ENCODE measurements at places on chromosomes 5 and 9.

DNA sequence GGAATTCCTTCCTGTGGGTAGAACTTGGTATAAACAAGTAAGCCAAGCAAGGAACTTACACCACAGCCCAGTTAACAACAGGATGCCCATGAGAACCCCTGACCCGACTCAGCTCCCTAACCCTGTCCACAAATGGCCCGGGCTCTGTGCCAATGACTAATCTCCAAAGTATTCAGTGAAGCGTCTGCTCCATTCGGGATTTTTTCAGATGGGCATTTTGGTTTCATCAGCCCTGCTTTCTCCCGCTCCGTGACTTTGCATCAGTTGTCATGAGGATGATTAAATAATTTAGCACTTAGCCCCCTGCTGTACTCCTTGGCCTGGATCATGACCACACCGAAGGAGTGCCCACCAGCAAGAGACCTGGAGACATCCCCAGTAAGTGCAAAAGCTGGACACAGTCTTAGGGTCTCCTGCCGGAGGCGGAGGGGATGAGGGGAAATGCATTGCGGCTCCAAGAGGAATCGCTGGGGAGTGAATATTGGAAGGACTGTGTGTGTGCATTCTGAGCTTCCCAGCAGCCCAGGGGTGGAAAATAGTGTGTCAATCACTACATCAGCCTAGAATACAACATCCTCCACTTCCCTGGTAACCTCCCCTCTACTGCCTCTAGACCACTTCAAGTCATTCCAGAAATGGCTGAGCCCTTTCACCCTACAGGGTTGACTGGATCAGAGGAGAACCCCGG, 41.4 kb upstream of the DNAH5 start:
- DNase-seq: no peak

DNA sequence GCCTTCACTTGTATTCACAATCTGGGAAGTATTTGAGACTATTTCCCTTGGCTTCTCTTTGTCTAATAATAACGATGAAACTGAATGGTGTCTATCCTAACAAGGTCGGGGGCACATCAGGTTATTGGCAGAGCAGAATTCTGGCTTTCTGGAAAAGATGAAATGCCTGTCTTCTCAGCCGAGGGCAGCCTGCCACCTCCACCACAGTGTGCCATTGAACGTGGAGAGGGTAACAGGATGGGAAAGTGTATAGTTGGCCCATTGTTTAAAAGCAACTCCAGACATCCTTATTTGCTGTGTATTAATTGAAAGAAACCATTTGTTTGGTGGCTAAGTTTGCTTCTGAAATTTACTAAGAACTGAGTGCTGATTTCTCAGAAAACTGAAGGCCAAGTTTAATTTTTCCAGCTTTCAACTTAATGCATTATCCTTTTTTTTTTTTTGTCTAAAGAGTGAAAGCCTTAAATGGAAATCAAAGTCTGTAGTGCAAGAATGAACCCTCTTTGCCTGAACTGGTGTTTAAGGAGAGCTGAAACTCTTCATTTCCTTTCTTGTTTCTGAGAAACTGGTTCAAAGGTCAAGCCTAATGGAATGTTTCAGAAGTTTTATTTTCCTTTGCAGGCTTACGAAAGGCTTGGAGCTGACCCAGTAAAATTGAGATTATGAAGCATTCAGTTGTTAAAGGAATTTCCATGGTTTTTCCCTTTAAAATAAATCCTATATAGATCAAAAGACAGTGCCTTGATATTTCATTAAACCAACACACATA, 563.7 kb upstream of the DAP start:
- no peak for DNase-seq

GRCh38 chr5:179253730-179254129, 91.5 kb downstream of the ADAMTS2 start:
- no peak for DNase-seq

GRCh38 chr5:67140413-67140812, 56.2 kb downstream of the CD180 start:
- no peak for DNase-seq

DNA sequence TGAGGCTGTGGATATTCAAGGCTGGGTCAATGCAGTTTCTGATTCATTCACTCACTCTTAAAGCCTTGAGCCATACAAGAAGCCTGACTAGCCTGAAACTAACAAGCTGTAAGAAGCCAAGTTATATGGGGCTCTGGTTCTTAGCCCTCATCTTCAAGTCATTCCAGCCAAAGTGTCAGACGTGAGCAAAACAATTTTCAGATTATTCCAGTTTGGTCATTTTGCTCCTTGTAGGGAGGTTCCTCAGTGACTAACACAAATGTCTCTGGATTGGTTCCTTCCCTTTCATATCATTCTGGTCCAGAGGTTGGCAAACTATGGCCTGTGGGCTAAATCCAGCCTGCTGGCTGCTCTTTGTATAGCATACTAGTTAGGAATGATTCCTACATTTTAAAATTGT, 12.5 kb upstream of the SHOC1 start:
- DNase-seq: no peak

GRCh38 chr9:38380230-38380871, 12.2 kb upstream of the ALDH1B1 start:
- no peak for DNase-seq

DNA sequence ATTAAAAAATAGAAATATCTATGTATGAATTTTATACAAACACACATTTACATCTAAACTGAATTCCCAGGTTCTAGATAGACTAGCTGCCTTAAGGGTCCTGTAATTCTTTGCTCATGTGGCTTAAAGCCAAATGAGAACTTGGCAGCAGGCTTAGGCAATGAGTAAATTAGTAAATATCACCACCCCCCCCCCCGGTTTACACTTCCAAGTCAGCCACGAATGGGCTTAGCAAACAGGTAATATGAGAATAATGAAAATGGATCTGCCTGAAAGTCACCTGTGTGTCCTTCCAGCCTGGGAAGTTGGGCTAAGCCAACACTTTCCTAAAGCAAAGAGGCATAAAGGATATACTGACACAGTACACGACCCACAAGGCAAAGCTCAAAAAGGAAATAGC, 108.6 kb downstream of the KLHL3 start:
- DNase-seq: no peak

DNA sequence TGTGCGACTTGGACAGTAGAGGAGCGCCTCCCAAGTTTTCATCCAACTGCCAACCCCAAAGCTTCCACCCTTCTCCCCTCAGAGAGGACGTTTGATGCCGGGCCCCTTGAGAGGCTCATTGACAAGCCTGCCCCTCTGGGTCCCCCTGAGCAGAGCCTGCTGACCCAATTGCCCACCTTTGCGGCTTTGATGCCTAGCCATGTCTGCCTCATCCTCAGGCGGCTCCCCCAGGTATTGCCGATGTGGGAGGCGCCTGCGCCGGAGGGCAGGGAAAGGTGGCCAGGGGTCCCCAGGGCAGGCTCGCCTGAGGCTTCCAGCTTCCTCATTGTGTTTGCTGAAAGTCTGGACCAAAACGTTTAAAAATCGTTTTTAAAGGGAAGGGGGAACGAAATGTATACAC, 1.4 kb downstream of the ODF2 start:
- DNase-seq: no peak

- no peak for DNase-seq
Observed at GRCh38 chr9:88696501-88696900, 161.5 kb downstream of the NXNL2 start.

GRCh38 chr9:37324691-37325490, 97.6 kb upstream of the GRHPR start:
- DNase-seq: no peak

- DNase-seq: no peak
Observed at GRCh38 chr9:123299558-123300126, 31.3 kb upstream of the STRBP start.

- peak; percentile 7 for DNase-seq
Observed at GRCh38 chr9:30075451-30076199, 2308.8 kb upstream of the ACO1 start.

- no peak for DNase-seq
Observed at GRCh38 chr9:16987026-16987425, 116.6 kb upstream of the BNC2 start.

- DNase-seq: peak; percentile 23
Observed at GRCh38 chr9:35035851-35036701, 36.3 kb downstream of the VCP start.

DNA sequence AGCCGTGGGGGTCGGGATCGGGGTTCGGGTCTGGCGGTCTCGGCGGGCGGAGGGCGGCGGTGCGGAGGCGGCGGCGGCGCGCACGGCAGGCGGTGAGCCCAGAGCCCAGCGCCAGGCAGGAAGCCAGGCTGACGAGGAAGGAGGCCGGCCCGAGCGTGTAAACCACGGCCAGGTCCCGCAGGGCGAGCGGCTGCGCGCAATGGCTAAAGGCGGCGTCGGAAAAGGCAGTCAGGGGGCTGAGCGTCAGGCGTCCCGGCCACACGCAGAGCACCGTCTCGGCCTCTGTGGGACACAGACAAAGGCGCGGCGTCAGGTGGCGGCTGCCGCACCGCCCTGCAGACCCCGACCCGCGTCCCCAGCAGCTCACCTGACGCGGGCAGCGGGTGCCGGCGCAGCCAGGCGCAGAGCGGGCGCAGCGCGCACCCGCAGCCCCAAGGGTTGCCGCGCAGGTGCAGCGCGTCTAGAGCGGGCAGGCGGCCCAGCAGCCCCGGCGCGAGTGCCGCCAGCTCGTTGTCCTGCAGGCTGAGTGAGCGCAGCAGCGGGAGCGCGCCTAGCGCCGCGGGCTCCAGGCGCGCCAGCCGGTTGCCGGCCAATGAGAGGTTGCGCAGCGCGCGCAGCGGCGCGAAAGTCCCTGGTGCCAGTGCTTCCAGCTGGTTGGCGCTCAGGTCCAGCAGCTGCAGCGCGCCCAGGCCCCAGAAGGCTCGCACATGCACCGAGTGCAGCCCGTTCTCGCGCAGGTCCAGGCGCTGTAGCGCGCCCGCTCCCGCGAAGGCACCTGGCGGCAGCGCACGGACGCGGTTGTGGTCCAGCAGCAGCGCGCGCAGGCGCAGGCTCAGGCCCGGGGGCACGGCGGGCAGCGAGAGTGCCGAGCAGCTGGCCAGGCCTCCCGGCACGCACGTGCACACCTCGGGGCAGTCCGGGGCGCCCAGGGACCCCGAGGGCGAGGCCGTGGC, 671 bp downstream of the LRRC26 start:
- DNase-seq: no peak

DNA sequence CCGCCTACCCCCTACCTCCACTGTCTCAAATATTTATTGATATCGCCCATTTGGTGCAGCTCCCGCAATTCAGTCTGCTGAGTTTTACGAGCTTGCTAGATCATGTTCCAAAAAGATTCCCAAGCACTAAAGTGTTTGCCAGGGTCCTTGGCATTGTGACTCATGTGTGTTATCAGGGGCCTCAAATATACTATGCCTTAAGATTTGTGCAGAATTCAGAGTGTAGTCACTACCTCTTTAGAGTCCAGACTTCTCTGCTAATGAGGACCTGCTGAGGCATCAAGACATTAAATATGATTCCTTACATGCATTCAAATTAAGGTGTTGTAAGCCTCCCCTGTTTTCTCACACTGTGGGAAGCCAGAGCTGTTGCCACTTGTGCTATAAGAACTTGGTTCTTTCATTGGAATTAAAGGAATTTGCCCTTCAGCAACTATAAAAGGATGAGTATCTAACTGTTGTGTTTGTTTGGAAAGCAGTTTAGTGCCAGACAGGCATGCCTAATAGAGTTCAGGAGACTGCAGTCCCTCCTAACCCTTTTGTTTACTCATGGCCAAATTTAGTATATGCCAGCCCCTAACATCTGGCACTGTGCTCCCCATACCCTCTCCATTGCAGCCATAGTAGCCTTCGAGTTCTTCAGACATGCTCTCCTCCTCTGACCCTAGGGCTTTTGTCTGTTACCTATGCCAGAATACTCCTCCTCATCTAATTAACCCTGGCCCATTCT, 316.4 kb downstream of the NR3C1 start:
- DNase-seq: no peak

DNA sequence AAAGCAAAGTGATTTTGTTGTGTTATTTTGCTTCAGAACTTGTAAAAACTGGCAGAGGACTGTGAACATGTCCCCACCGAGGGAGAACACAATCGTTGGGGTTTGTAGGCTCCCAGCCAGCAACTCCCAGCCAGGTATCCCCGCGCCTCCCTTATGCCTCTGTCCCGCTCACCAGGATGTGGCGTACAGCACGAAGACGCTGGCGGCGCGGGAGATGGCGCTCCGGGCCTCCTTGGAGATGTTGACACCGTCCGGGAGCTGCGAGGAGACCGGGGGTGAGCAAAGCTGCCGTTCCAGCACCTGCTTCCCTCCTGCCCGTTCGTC, 630 bp downstream of the POLE3 start:
- no peak for DNase-seq

DNA sequence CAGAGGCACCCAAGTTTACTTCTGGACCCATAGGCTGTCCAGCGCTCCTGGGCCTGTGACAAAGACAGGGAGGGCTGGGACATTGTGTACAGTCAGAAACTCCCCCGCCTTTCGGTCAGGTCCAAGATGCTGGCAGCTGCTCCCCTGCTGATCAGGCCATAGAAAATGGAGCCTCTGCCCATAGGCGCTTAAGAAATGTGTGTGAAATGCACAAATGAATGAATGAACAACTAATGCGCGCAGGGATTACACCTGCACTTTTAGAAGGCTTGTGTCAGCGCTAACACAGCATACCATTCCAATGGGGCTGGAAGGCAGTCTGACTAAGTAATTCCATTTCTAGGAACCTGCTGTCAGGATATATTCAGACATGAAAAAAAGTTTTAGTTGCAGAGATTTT, 16.3 kb downstream of the PTPN3 start:
- DNase-seq: no peak

DNA sequence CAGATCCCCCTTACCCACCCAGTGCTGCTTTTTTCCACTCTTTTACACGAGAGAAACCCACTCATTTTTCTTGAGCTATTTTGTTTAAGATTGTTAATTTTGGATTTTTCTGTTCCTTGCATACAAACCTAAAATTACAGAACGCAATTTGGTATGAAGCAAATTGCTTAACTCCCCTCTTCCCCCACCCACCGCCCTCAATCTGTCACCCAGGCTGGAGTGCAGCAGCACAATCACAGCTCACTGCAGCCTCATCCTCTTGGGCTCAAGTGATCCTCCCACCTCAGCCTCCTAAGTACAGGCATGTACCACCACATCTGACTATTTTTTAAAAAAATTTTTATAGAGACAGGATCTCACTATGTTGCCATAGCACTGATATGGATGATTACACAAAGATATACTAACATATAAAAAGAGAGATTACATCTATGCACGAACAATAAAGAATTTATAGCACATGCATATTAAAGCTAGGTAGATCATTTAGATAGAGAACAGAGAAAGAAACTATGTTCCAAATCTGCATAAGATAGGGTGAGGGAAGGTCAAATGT, 203.6 kb downstream of the PIK3R1 start:
- DNase-seq: no peak

DNA sequence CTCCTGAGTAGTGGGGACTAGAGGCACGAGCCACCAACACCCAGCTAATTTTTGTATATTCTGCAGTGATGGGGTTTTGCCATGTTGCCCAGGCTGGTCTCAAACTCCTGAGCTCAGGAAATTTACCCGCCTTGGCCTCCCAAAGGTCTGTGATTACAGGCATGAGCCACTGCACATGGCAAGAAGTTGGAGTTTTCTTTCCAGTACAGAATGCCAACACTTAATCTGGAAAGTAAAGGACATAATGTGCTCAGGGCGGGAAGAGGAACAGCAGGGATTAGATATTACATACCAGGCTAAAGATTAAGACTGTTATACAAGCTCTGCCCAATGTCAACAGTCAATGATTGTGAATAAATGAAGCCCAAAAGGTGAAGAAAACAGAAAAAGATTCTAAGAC, 47.2 kb upstream of the AGXT2 start:
- no peak for DNase-seq

- no peak for DNase-seq
Observed at GRCh38 chr5:149419859-149420544, 40.9 kb upstream of the IL17B start.

GRCh38 chr5:57320582-57320981, 146.7 kb downstream of the GPBP1 start:
- no peak for DNase-seq

- no peak for DNase-seq
Observed at GRCh38 chr5:146909255-146910068, 30.9 kb upstream of the PPP2R2B start.

Measured in stimulated activated CD8-positive, alpha-beta memory T cell treated with anti-CD3 and anti-CD28 coated beads, Interleukin-15, amount 100 ng/mL, for 48 hours (primary cell).